ENCODE measurements at places on chromosomes 5 and 9.

- DNase-seq = no peak
These were observed 5.5 kb upstream of the PDLIM7 start for GRCh38 chr5:177502886-177503285.

GRCh38 chr5:91007780-91008402 lies 375.2 kb downstream of the ARRDC3 start:
- DNase-seq = no peak

GRCh38 chr5:1756481-1756880 lies 43.2 kb downstream of the MRPL36 start:
- no peak for DNase-seq

DNA sequence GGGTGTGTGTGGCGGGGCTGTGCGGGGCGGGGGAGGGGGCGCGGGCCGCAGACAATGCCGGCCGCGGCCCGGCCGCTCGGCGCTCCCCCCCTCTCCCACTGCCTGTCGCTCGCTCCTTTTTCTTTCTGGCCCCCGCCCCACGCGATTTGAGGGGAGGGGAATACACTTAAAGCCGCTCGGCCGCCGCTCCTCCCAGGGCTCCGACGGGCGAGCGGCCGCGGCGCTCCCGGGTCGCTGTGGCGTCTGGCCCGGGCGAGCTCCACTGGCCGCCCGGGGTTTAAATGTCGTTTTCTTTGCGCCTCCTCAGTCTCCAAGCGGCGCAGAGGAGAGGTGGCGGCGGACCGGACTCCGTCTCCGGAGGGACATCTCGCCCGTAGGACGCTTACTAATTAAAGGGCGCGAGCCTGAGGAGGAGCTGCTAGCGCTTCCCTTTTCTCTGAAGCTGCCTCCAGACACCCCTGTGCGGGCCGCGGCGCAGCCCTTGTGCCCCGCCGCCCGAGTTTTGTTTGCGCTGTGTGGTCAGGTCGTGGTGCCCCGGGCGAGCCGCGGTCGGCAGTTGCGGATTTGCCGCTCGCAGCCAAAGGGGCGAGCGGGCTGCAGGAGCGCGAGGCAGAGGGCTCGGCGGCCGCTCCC lies 1.4 kb downstream of the ZSWIM6 start:
- peak; percentile 36 for DNase-seq

- DNase-seq = no peak
These were observed 468.4 kb downstream of the ZSWIM6 start for GRCh38 chr5:61800450-61800849.

DNA sequence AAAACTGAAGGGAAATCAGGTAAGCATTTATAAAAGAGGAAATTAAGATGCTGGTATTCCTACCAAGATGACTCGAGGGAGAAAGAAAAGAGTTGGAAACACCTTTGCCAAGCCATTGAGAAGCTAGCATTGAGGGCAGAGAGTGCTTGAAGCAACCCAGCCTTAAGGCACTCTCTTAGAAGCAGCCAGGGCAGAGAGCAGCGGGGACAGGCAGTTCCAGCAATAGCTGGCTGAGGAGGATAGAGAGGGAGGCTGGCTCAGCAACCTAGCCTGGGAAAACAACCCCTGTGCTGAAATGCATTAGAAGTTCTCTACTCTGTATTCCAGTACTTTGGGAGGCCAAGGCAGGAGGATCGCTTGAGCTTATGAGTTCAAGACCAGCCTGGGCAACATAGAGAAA lies 40.3 kb upstream of the HSPA9 start:
- DNase-seq = no peak

GRCh38 chr5:35237580-35238376 lies 7.5 kb upstream of the PRLR start:
- DNase-seq = no peak

GRCh38 chr9:131677444-131678180 lies 62.3 kb downstream of the RAPGEF1 start:
- DNase-seq = peak; percentile 80

GRCh38 chr5:103356350-103357091 lies 98.0 kb downstream of the MACIR start:
- peak; percentile 11 for DNase-seq

- DNase-seq = peak; percentile 86
These were observed 87.8 kb downstream of the RXRA start for GRCh38 chr9:134413890-134414623.

DNA sequence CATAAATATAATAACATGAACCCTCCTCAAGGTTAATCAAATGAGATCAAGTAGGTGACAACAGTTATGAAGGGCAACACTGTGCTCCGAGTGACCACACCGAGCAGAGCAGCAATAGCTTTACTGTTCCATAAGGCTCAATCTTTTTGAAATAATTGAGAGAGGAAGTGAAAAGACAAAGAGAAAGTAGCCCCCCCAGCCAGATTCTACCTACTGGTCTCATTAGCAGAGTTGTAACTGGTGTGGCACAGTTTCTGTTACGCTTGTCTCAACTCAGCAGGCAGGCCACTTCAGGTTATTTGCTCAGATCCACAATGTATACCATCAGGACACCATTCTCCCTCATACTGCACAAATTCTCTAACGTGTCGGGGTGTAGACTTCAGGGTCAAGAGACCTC lies 14.0 kb downstream of the PRUNE2 start:
- no peak for DNase-seq

GRCh38 chr9:123480791-123481190 lies 124.8 kb downstream of the CRB2 start:
- DNase-seq = no peak

GRCh38 chr5:9209846-9210492 lies 335.9 kb downstream of the SEMA5A start:
- DNase-seq = peak; percentile 56

- no peak for DNase-seq
These were observed 121.5 kb upstream of the PCA3 start for GRCh38 chr9:76642701-76643209.

GRCh38 chr9:69569738-69570451 lies 102.3 kb downstream of the APBA1 start:
- DNase-seq = peak; percentile 92

GRCh38 chr5:96817506-96817905 lies 9.8 kb upstream of the ERAP1 start:
- no peak for DNase-seq

GRCh38 chr5:73987915-73988314 lies 361.9 kb downstream of the ARHGEF28 start:
- no peak for DNase-seq

GRCh38 chr5:32326216-32326772 lies 13.6 kb upstream of the MTMR12 start:
- DNase-seq = peak; percentile 22

GRCh38 chr9:68653141-68653595 lies 51.9 kb upstream of the PIP5K1B start:
- DNase-seq = no peak

DNA sequence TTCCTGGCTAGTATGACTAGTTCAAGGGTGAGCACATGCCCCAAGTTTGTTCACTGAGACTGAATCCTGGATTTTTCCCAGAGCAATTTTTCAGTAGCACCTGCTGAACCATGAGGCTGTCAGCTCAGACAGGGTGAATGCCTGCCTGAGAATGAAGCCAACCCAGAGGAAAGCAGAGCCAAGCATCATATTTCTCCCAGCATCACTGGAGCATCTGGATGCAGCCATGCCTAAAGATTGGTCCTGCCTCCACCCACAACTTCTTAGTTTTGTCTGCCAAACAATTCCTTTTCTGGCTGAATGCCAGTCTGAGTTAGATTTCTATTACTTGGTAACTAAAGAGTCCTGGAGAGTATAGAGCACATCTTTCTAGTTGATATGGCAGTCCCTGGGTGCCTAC lies 343.6 kb downstream of the CSNK1G3 start:
- DNase-seq = no peak

DNA sequence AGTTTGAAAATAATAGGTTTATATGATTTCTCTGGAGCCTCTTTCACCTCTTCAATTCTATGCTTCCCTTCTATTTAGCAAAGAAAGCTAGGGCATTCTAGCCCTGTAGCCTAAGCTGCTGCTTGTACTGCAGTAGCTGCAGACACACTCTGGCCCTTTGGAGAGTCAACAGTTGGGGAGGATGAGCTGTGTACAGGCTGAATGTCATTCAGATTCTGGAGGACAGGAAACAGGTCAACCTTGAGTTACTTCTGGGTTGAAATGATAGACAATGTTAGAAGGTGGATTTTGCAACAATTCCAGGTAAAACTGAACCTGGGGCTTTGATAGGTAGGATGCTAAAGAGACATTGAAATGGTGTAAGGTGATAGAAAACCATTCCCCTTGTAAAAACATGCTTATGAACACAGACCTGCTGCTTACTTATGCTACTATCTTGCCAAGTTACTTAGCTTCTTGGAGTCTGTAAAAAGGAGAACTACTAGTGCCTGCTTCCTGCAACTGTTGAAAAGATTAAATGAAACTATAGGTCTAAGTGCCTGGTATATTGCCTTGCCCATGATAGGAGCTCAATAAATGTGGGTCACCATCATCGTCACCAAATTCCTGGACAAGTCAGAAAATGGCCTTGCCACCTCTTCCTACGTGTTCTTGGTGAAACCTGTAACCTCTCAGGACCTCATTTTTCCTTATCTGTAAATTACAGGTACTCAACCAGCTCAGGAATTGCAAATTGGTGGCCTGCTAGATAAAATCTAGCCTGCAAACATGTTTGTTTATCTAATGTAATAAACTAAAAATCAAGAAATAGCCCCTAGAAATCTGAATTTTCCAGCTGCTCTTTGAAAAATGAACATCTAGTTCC lies 83.7 kb downstream of the GALNT10 start:
- no peak for DNase-seq

GRCh38 chr9:125887172-125887571 lies 140.0 kb downstream of the PBX3 start:
- DNase-seq = no peak

DNA sequence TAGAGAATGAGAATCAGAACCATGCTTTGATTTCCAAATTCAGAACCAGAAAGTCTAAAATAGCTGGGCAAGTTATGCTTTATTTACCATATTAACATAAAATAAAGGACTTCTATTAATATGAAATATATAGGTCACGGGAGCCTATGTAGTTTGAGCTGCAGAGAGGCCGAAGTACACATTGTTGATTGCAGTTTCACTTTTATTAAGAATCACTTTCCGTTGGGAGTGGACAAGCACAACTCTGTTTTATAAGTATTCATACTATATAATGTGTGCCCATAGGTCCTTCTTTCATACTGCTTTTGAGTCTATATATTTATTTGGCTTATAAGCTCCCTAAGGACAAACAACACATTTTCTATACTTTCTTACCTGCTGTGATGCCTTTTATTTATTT lies 58.7 kb upstream of the DMRT3 start:
- DNase-seq = no peak

- peak; percentile 44 for DNase-seq
These were observed 1306.5 kb upstream of the CDH9 start for GRCh38 chr5:28344836-28345433.

- DNase-seq = no peak
These were observed 27.5 kb downstream of the FAM163B start for GRCh38 chr9:133581513-133582343.

GRCh38 chr5:112799661-112800060 lies 61.4 kb upstream of the SRP19 start:
- DNase-seq = no peak

- DNase-seq = no peak
These were observed 72.5 kb downstream of the STK10 start for GRCh38 chr5:172115541-172115982.

- DNase-seq = no peak
These were observed 20.9 kb downstream of the KCTD16 start for GRCh38 chr5:144191531-144191930.

DNA sequence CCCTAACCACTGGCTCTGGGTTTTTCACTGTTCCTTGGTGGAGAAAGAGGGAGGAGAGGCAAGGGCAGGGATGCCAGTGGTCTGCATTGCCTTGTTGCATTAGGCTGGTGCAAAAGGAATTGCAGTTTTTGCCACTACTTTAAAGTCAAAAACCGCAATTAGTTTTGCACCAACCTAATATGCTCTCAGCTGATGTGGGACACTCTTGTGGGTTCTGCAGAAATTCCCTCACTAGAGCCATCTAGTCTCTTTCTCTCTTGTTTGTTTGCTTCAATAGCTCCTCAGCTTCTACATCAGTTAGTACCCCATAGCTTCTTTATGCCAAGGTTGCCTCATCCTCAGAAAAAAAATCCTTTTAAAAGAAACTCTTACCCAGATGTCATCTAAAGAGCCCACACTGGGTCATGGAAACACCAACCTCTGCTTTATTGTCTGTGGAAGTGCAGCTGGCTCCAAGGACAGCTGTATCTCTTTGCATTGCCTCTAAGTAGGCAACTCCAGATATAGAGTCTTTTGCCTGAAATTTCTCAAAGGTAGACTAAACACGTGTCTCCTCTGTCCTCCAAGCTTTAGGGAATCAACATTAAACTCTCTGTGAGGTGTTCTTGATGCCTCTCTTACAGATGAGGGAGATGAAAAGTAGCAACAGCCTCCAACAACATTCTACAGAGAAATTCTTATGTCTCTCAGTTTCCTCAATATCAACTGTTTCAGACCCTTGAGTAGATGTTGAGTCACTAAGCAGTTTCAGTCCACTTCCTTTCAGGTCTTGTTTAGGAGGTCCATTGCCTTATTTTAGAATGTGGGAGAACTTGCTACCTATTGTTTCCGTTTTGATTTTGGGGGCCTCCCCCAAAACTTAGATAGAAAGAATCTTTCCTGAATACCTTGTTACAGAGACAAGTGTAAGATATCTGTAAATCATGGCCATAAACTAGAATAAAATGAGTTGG lies 84.9 kb upstream of the MEF2C start:
- no peak for DNase-seq

DNA sequence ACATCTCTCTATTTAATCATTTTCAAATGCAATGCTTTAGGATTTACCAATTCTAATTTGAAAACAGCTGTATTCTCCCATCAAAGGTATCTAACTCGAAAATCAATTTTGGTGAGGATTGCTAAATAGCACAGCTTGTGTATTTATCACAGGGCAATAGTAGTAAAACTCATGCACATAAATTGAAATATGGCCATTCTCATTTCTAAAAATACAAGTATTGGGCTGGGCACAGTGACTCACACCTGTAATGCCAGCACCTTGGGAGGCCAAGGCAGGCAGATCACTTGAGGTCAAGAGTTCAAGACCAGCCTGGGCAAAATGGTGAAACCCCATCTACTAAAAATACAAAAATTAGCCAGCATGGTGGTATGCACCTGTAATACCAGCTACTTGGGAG lies 164.8 kb upstream of the RASA1 start:
- no peak for DNase-seq

DNA sequence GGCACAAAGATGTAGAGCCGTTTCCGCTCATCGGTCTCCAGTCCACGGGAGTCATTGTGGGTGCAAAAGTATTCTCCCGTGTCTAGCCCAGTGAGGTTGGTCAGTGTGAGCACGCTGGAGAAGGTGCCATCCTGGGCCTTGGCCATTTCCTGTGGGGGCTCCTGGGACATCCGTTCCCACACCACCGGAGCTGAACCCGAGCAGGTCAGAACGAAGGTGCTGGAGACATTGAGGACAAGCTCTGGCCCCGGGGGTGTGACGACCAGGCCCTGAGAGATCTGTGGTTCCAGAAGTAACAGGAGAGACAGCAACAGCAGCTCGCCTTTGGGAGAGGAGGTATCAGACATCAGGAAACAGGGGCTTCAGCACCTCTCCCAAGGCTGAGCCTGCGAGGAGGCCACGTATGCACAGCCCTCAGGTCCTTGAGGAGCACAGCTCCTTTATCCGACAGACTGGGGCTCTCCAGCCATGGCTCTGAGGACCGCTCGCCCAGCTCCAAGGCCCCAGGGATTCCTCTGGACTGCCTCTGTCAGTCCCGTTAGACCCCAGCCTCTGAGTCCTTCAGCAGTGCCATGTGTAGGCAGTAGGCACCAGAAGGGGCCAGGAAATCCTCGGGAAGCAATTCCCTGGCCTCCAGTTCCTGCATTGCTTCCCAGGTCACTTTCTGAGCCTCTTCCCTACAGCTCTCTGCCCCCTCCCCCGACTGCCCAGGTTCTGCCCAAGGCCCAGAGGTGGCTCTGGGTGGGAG lies 19.9 kb downstream of the PDGFRB start:
- no peak for DNase-seq

Measured in fibroblast of skin of right biceps (primary cell).